ENCODE measurements at places on chromosomes 13 and 19. TPM values are rescaled to one million over a fixed set of nuclear protein-coding genes. Genes with fewer than 3 reads are reported as not detected.

The SPTBN4 gene
- total RNA-seq = 3.0 TPM

The USHBP1 gene
- total RNA-seq = not detected

The OXGR1 gene
- not detected for total RNA-seq

The KLK4 gene
- not detected for total RNA-seq

The TSHZ3 gene
- total RNA-seq = 2.6 TPM

The CYP4F8 gene
- total RNA-seq = not detected

The PTPRH gene
- 3.9 TPM for total RNA-seq

The APLP1 gene
- total RNA-seq = 32.5 TPM

The RFPL4AL1 gene
- total RNA-seq = not detected

The ARL11 gene
- total RNA-seq = not detected

The ZNF382 gene
- total RNA-seq = 5.4 TPM

The ZNF541 gene
- total RNA-seq = 0.69 TPM

The SLC25A23 gene
- total RNA-seq = 10.9 TPM

The DMKN gene
- total RNA-seq = not detected

The ZFP30 gene
- total RNA-seq = 30.2 TPM

The GJB6 gene
- not detected for total RNA-seq

The TNFSF9 gene
- total RNA-seq = 4.5 TPM

The C19orf18 gene
- total RNA-seq = not detected

The ERFL gene
- not detected for total RNA-seq

The NLRP4 gene
- total RNA-seq = not detected

The MYO16 gene
- 0.36 TPM for total RNA-seq

The SPACA4 gene
- total RNA-seq = not detected

The CD33 gene
- total RNA-seq = 0.22 TPM

The GPR180 gene
- 8.1 TPM for total RNA-seq

The MISP3 gene
- 2.3 TPM for total RNA-seq

The TMEM91 gene
- 0.64 TPM for total RNA-seq

The KIR2DL3 gene
- not detected for total RNA-seq

The PRODH2 gene
- not detected for total RNA-seq

The NXNL1 gene
- total RNA-seq = not detected

The LHB gene
- not detected for total RNA-seq

The GJB2 gene
- total RNA-seq = not detected

The TNNT1 gene
- total RNA-seq = 1.7 TPM

The PALM3 gene
- total RNA-seq = not detected

The CCDC194 gene
- total RNA-seq = not detected

The LAIR2 gene
- not detected for total RNA-seq

The TOMM40 gene
- 461 TPM for total RNA-seq

The ZNF442 gene
- total RNA-seq = 4.8 TPM

The ZNF345 gene
- not detected for total RNA-seq

The ABCA7 gene
- 0.26 TPM for total RNA-seq

The SHISA7 gene
- total RNA-seq = not detected

The ZNF99 gene
- not detected for total RNA-seq

The KEAP1 gene
- 172 TPM for total RNA-seq

The OR4F17 gene
- not detected for total RNA-seq

The PDE4A gene
- total RNA-seq = 5.5 TPM

The PROZ gene
- not detected for total RNA-seq

The SIGLEC12 gene
- total RNA-seq = not detected

The OSCAR gene
- total RNA-seq = not detected

The CCNA1 gene
- 0.59 TPM for total RNA-seq

The CYP4F3 gene
- not detected for total RNA-seq

The REEP6 gene
- total RNA-seq = 0.99 TPM

The NBEA gene
- total RNA-seq = 0.05 TPM

The PSG2 gene
- total RNA-seq = not detected

The SNAPC2 gene
- total RNA-seq = 45.1 TPM

All from MG63 (cell line).